ENCODE measurements at places on chromosomes 3 and 15. TPM values are rescaled to one million over a fixed set of nuclear protein-coding genes. Genes with fewer than 3 reads are reported as not detected.

The CD86 gene
- 0.25 TPM for total RNA-seq

The CCPG1 gene
- 17.8 TPM for total RNA-seq

The ABI3BP gene
- 0.39 TPM for total RNA-seq

- H3K4me3 ChIP-seq, result no peak overlapping the region
- no peaks in the 10 kb centered on the region for H3K4me1 ChIP-seq
- no peak overlapping the region for H3K27ac ChIP-seq
- no peaks in the 10 kb centered on the region for H3K27me3 ChIP-seq
- no peaks in the 10 kb centered on the region for H3K36me3 ChIP-seq
- DNase-seq, result no peak
Observed at GRCh38 chr3:24129549-24129948, 184.5 kb downstream of the NR1D2 start.

DNA sequence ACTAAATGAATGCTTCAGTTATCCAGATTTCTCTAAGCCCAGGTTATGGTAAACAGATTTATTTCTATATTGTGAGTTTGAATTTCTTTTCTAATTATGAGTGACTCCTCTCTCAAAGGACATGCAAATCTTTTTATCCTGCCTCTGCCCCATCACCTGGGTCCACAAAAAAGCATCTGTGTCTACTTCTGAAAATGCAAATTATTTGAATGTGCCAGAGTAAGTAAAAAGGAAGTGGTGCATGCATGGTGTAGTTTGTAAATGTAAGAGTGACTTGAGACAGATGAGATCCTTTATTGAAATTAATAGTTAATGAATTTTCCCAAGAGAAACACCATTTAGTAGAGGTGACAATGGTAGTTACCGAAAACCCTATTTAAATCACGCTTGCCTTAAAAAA is 26.9 kb downstream of the MCTP2 start:
- no peaks in the 10 kb centered on the region for H3K36me3 ChIP-seq
- H3K4me1 ChIP-seq, result peaks cover 4% of the 10 kb centered on the region
- H3K4me3 ChIP-seq, result no peak overlapping the region
- no peak for DNase-seq
- H3K27ac ChIP-seq, result no peak overlapping the region

All from WTC11 (cell line).